Cardiac septum (tissue), 1 donor: ENCODE measurements at places on chromosomes 6 and 20. TPM values are rescaled to one million over a fixed set of nuclear protein-coding genes. Genes with fewer than 3 reads are reported as not detected.

GRCh38 chr6:128057541-128057940 lies 156.7 kb upstream of the THEMIS start:
- no peak for DNase-seq

- no peak for DNase-seq
These were observed 191.5 kb upstream of the RALGAPA2 start for GRCh38 chr20:20903773-20904500.

- DNase-seq, result no peak
These were observed 163.5 kb downstream of the PRL start for GRCh38 chr6:22133357-22133756.

- DNase-seq, result no peak
These were observed 26.3 kb upstream of the FAM50B start for GRCh38 chr6:3822747-3823445.

DNA sequence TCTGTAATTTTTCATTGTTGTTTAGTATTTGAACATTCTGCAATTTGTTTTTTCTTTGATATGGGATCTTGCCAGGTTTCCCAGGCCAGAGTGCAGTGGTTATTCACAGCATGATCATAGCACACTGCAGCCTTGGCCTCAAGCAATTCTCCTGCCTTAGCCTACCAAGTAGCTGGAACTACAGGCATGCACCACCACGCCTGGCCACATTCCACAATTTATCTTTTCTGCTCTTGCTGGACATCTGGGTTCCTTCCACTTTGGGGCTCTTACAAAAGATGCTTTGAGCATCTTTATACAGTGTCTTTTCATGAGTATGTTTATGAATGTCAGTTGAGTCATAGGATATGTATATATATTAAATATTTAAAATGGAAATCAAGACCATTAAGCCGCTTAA lies 42.0 kb downstream of the PGM3 start:
- no peak for DNase-seq

- DNase-seq, result no peak
These were observed 56.6 kb downstream of the COL12A1 start for GRCh38 chr6:75149240-75149639.

DNA sequence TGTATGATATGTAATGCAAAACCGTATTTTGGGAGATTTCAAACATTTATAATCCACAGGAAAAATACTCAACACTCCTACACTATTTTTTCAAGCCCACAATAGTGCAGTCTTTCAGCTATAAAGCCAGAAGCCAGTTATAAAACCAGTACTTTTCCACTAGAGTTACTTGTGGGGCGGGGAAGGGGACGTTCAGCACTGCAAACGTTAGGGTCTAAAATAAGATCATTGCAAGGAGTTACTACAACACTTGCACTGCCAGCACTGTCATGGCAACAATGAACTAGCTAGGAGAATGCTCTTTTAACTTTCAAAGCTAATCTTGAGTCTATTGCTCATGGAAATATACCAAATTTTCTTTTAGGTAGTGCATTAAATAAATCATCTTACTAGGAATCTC lies 14.7 kb downstream of the SESN1 start:
- no peak for DNase-seq

GRCh38 chr6:44999066-44999465 lies 329.1 kb upstream of the RUNX2 start:
- no peak for DNase-seq

DNA sequence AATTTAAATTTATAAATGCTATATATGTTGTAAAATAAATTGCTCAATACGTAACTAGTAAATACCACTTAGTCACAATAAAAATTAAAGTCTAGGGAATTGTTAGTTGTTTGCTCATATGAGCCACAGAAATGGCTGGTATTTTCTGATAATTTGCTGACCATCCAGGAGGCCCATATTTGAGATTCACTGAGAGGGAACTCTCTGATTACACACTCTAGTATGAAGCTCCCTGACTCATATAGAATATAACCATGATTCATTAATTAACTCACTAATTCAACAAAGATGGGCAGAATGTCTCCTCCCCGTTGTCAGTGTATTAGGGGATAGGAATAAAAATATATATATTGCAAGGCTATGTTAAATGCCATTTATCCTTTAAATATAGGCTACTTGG lies 46.6 kb upstream of the TMEM30A start:
- DNase-seq, result no peak

- no peak for DNase-seq
These were observed 28.8 kb upstream of the TSHZ2 start for GRCh38 chr20:52943185-52943841.

DNA sequence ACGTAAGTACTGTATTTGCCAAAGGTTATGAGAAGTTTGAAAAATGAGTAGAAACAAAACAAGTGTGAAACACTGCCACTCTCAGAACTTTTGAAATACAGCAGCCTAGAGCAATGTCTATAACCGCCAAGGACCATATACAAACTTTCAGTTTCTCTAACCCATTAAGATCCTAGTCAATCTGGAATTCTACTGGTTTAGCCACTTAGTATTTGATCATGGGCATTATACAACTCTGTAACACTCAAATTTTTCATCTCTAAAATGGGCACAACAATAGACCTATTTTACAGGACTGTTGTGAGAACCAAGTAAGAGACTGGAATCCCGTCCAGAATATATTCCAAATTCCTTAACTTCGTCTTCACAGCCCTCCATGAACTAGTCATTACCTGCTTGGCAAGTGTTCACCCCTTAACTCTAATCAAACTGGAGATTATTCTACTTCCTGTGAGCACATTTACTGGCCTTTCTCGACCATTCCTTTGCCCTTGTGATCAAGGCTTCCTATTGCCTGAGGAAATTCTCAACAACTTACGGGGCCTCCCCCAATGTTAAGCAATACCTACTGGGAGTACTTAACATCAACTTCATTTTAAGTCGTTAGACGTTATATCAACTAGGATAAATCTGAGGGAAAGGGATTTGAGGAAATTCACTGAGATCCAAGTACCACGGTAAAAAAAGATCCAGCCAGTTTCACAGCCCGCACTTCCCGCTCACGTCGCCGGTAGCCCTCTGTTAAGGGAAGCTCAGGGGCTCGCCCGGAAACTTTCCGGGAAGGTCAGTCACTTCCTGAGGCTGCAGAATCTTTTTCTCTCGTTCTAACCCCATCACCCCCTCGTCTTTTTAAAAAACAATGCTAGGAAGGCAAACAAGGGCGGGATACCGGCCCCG lies 1.1 kb downstream of the EIF2S2 start:
- no peak for DNase-seq

The SULF2 gene
- 39.7 TPM for total RNA-seq

The EPHA7 gene
- total RNA-seq, result 6.2 TPM

The BPIFB2 gene
- total RNA-seq, result not detected

The GPSM3 gene
- total RNA-seq, result 6.9 TPM

The GSTA2 gene
- total RNA-seq, result not detected

The TMEM200A gene
- total RNA-seq, result 0.59 TPM

The FERMT1 gene
- 0.54 TPM for total RNA-seq

The MCHR2 gene
- not detected for total RNA-seq

The ADGRF4 gene
- total RNA-seq, result not detected

The MEI4 gene
- total RNA-seq, result not detected

The TSHZ2 gene
- total RNA-seq, result 7.5 TPM

The C20orf202 gene
- total RNA-seq, result 0.13 TPM
